ENCODE measurements at places on chromosomes 5 and 9. TPM values are rescaled to one million over a fixed set of nuclear protein-coding genes. Genes with fewer than 3 reads are reported as not detected.

The DND1 gene
- not detected for polyA plus RNA-seq

The PCDHGB1 gene
- not detected for polyA plus RNA-seq

The GBA2 gene
- 31.7 TPM for polyA plus RNA-seq

The MIGA2 gene
- 2.7 TPM for polyA plus RNA-seq

The UGT3A2 gene
- polyA plus RNA-seq = not detected

The ELAVL2 gene
- not detected for polyA plus RNA-seq

The IL4 gene
- polyA plus RNA-seq = not detected

The THOC3 gene
- polyA plus RNA-seq = 81.7 TPM

The FOXD4 gene
- not detected for polyA plus RNA-seq

The COL27A1 gene
- polyA plus RNA-seq = 0.04 TPM

The ARHGEF28 gene
- polyA plus RNA-seq = not detected

The GRM6 gene
- polyA plus RNA-seq = not detected

The NMUR2 gene
- polyA plus RNA-seq = not detected

The SLC6A7 gene
- not detected for polyA plus RNA-seq

The IL17B gene
- not detected for polyA plus RNA-seq

The C5orf52 gene
- polyA plus RNA-seq = not detected

The PCDHGA3 gene
- polyA plus RNA-seq = not detected

The FAM78A gene
- polyA plus RNA-seq = 13.3 TPM

The SLU7 gene
- 99.7 TPM for polyA plus RNA-seq

The QRFP gene
- polyA plus RNA-seq = 0.75 TPM

The VPS13A gene
- polyA plus RNA-seq = 0.83 TPM

The ANKH gene
- polyA plus RNA-seq = 10.0 TPM

The INVS gene
- 11.5 TPM for polyA plus RNA-seq

The GBGT1 gene
- polyA plus RNA-seq = 2.1 TPM

The IFNA2 gene
- polyA plus RNA-seq = not detected
